ENCODE measurements at places on chromosomes 6 and 20.

DNA sequence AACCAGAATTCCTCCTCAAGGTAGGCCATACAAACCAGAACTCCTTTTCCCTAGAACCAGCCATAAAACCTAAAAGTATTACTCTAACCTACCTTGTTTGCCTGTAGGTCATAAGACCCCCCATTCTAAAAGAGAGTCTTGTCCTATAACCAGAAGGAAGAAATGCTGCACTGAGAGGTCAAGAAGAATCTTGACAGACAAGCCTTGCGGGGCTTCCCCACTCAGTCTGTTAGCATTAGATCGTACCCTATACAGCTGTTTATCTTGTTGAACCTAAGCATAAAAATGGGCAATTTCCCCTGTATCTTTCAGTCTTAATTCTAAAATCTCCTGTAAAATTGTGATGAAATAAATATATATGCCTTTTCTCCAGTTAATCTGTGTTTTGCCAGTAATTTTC is 52.3 kb upstream of the HFE start:
- DNase-seq: no peak

DNA sequence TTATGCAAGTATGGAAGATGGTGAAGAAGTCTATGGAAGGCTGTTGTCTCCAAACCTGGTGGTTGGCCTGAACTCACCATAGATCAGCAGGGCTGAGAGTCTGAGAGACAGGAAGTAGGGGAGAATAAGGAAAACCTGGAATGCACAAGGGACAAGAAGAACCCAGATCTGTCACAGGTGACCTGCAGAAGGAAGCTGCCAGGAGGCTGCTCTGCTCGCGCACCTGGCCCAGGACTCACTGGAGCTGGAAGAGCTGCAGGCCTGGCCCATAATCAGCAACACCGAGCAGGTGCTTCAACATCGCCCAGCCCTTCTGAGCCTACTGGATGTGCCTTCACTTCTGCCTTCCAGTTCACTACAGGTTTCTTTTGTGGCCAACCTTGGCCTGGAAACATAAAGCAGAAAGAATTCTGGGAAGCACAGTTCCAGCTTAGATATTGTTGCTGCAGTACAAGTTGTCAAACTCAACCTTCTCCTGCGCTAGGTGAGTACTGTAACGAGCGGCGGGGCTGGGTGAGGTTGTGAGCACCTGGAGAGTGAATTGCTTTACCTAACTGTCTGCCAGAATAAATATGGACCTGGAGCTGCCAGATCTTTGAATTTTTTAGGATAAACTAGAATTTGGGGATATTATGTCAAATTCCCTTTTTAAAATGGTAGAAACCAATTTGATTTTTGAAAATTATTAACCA is 82.4 kb downstream of the CDH26 start:
- DNase-seq: no peak

DNA sequence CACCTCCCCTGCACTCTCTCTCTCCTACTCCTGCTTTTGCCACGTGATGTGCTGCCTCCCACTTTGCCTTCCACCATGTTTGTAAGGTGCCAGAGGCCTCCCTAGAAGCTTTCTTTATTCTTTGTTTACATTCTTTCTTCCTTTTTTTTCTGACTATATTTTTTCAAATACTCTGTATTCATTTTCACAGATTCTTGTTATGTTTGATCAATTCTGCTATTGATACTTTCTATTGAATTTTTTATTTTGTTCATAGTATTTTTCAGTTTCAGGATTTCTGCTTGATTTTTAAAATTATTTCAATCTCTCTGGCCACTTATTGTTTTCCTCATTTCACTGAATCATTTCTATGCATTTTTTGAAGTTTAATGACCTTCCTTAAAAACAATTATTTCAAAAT is 801.8 kb downstream of the GRIK2 start:
- no peak for DNase-seq

- peak; percentile 57 for DNase-seq
Measured at GRCh38 chr6:138509371-138509770, 10.1 kb upstream of the NHSL1 start.

- DNase-seq: no peak
Measured at GRCh38 chr20:24823176-24823784, 125.8 kb upstream of the CST7 start.

DNA sequence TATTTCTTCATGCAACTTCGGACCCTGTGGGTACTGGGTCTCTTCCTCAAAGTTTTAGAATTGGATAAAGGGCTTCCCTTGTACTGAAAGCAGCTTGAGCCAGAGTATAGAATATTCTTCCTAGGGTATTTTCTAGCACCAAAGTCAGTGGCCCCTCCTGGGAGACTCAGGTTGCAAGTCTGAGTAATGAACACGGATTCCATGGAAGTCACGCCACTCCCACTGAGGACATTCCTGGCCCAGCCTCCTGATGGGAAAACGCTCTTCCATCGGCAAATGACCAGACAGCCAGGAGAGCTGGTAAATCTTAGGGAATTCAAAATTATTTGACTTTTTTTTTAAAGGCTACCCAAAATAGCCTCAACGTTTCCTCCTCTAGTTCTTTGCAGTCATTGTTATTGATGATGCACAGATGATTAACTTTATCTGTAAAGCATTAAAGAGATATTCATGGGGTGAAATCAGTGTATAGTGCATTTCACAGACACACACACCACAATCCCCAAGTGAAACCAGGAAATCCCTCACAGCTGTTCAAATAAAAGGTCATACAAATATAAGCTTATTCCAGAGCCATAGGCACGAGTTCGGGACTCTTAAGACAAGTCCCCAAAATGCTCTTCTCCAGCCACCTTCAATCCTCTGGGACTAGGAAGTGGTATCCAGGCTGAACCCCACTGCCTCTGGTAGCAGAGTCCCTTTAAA is 248.8 kb downstream of the SOD2 start:
- peak; percentile 71 for DNase-seq

DNA sequence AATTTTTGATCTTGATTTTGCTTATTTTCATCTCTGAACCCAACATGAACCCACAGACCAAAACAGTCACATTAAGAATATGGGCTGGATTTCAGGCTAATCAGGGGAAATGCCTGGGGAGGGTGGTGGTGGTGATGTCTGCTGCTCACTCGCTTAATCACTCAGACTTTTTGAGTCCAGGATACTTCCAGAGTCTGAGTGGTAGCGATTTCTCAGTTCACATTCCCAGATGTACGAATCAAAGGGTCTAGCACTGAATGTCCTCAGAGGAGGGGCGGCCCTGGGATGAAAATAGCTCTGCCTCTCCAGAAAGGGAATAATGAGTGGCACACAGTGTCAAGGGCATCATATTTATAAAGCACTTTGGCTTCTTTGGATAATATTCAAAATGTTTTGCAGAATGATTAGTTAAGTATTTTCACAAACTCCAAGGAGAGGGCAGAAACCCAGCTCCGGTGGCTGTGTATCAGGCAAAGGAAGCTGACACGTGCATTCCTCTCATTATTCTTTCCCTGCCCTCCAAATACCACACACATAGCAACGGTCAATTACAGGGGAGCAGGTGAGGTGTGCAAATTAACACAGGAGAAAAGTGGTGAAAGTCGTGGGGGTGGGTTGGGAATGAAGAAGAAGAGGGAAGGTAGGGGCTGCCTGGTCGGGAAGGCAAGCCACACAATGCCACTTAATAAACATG is 345.2 kb upstream of the RSPO3 start:
- DNase-seq: no peak

GRCh38 chr6:93749930-93750329 is 330.6 kb upstream of the EPHA7 start:
- DNase-seq: no peak

DNA sequence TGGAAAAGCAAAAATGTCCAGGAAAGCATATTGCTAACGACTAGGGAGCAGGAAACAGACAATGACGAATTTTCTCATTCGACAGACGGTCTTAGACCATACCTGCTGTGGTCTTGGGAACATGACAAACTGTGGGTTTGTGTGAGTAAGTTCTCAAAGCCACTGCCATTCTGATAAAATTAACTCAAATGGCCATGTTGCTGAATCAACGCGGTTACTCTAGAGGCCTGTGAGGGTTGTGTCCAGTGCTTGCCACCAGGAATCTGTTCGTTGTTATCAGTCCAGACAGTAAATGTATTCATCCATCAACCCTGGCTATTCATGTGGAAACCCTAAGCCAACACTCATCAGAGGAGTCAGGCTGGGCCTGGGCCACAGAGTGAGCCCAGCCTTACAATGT is 124.3 kb downstream of the MYLK4 start:
- no peak for DNase-seq

- no peak for DNase-seq
Measured at GRCh38 chr6:20153194-20153593, 59.1 kb downstream of the MBOAT1 start.
